ENCODE measurements at places on chromosomes 6 and 20.

- ATAC-seq: no peak
Observed at GRCh38 chr20:11355345-11355744, 562.3 kb upstream of the BTBD3 start.

DNA sequence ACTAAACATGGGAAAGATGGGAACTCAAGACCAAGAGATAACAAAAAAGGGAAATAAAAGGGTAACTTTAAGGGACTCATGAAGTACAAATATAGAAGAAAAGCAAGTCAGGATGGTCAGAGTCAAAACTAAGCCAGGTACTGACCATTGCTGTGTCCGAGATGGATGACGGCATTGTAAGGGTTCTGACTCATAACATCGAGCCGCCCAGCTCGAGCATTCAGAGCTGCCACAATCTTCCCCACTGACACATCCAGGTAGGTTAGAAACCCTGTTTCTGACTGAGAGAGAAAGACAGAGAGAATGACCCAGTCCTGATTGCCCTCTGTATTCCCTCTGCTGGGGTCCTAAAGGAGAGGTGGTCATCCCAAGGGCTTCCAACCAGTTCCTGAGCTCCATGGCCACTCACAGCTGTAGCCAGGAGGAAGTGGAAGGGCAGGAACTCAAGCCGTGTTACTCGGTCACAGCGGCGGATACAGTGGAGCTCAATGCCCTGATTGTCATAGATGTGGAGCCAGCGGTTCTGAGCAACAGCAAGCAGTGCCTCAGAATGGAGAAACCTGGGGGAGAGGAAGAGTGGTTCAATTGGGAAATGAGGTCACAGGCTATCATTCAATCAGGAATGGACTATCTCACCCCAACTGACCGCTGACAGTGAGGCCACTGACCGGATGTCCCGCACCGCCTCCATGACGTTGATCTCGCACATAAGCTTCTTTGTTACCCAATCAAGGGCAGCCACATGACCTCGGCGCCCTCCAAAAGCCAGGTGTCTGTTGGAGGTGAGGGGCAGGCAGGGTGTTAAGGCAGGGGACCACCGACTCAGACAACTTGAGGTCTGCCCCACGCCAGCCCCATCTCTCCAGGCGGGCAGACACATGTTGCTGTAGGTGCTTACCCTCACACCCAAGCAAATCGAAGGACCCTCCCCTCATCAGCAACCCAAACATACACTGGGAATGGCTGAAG lies 1.8 kb downstream of the WDR46 start:
- no peak for ATAC-seq

GRCh38 chr6:4351520-4352321 lies 216.3 kb upstream of the ECI2 start:
- peak; percentile 81 for ATAC-seq

- peak; percentile 78 for ATAC-seq
Observed at GRCh38 chr20:50190251-50191064, at the start of gene CEBPB. CEBPB (plus strand) TSS chr20:50190830; CDS start chr20:50191034, 204 bp downstream.

- ATAC-seq: no peak
Observed at GRCh38 chr6:27863962-27864905, 48.0 kb downstream of the OR2B2 start.

GRCh38 chr20:23436681-23437080 lies 2.8 kb upstream of the CSTL1 start:
- ATAC-seq: no peak

DNA sequence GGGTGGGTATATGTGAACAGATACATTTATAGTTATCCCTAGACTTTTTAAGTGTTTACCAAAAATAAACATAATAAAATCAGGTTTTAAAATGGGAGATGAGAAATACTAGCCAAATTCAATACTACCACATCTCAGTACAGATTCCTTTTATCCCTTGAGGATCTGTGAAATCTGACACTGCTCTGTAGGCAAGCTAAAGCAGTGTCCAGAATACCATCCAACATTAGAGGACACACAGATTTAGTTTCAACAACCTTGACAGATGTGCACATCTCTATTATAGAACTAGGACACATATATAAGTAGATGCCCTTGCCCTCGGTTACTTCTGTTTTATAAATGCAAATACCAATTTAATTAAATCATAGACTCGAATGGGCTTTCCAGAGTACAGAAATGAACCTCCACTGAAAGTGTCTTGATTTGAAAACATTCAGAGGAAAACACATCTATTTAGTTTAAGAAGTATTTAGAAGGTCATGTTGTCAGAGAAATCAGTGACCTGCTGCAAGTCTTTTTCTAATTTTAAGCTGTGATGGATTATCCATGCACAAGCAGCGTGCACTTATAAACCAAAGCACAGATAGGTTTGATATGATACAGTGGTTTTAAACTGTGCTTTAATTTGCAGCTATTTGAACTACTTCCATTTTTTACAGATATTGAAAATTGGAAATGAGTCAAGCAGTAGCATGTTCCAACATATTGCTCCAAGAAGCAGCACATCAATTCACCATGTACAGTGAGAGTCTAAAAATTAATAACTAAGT lies 156.3 kb upstream of the EPHA7 start:
- no peak for ATAC-seq

DNA sequence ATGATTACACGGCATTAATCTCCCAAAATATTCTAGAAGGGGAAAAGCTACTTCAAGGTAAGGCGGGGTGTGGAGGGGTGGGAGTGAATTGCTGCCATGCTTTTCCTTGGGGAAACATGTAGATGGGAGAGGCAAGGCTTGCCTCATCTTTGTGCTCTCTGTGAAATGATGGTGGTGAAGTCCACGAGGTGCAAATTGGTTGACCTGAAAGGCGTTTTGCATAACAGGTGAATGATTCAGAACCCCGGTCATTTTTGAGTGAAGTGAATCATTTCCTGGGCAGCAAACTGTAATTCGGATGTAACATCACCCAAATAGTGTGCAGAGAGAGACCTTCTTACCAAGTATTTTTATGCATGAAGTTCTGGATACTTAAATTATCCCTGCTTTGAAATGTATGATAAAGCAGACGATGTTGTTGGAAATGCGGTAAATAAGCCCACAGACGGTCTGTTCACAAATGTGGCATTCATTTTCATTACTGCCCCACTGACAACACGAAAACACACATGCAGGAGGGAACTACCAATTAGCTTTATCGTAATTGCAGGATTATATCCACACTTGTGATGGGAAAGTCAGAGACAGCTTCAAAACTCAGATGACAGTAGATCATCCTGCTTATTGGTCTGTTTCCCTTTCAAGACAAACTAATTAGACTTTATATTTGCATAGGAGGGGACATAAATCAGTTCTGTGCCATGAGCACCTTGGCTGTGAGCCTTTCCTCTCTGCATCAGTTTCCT lies 3.0 kb downstream of the CDH4 start:
- no peak for ATAC-seq

DNA sequence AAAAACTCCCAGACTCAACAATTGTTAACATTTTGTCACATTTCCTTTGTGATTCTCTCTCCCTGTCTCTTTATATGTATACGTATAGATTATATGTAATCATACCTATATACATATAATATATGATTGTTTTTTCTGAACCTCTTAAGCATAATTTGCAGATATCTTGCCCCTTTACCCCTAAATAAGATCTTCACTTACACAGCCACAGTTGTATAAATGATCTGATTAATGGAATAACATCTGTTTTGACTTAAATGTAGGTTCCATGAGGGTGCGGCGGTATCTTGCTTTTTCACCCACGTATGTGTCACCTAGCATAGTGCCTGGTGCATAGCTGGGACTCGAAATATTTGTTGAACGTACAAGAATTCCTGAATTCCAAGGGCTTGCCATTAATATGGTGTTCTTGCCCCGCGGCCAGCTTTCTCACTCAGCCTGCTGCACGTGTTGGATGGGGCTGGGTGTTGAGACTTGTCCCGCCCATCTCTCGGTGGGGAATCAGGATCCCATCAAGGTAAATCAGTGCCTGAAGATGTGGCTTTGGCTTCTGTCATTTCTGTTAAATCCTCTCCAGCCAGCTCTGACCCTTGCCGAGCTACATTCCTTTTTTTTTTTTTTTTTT lies 10.4 kb upstream of the MANBAL start:
- no peak for ATAC-seq

DNA sequence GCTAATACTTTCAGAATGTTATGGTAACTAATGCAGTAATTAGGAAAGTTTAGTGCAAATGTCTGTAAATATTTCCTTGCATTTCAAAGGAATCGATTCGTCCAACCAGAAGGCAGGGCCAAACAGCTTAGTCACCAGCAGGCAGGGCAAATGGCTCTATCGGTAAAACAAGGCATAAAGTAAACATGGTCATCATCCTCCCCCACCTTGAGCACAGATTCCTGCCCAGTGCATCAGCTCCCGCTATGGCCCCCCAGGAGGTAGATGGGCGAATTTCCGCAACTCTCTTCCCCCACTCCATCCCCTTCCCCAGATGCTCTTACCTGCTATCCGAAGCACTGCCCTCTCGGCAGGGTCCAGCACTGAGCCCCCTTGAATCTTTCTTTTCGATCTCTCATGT lies 103.8 kb upstream of the BEND6 start:
- peak; percentile 31 for ATAC-seq

- ATAC-seq: no peak
Observed at GRCh38 chr6:71388068-71388744, 99.6 kb downstream of the OGFRL1 start.

DNA sequence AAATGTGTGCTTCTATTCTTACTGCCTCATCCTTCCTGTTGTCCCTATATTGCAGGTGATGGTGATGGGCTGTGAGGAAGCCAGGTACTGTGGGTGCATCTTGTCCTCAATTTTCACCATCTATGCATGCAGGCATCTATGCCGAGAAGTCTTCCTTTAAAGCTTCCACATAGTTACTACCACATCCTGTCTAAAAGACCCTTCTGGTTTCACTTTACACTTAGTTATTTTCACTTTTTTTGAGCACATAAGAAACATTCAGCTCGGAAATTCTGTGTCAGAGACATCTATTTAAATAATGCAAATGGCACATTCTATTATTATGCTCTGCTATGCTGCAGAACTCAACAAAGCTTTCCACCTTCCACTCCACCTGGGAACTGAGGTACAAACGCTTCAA lies 28.2 kb upstream of the FABP7 start:
- ATAC-seq: no peak

DNA sequence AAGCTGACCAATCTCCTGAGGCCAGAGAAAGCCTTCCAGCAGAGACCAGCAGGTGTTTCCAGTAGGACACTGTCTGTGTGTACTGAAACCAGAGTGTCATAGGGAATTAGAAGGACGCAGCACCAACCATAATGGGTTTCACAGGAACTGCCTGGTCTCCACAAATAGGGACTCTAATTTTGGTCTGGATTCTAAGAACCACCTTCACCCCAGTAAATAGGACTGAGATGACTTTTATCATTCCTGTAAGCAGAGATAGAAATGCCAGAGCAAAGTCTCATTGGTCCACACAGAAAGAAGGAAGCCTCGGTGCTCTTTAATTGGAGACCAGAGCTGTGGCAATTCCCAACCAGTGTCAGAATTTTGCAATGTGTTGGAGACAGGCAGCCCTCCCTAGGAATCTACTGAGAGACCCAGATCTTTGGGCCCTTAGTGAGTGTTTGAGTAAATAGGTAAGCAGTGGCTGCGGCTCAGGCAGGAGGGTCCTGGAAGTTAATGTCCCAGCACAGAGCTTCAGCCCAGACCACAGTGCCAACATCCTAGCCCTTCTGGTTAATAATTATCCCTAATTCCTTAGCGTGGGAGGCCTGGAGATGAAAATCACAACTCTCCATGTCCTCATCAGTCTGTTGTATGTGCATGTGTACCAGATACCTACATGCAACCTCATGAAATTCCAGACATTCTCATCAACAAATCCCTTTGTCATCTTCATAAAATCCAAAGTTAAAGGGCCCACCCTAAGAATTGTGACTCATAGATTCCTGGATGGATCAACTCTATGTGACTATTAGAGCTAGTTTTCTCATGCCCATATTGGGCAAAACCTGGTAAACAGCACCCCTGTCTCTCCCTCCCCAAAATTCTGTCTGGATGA lies 81.2 kb downstream of the UNC5CL start:
- no peak for ATAC-seq

GRCh38 chr6:66496659-66497058 lies 789.6 kb upstream of the EYS start:
- ATAC-seq: no peak

DNA sequence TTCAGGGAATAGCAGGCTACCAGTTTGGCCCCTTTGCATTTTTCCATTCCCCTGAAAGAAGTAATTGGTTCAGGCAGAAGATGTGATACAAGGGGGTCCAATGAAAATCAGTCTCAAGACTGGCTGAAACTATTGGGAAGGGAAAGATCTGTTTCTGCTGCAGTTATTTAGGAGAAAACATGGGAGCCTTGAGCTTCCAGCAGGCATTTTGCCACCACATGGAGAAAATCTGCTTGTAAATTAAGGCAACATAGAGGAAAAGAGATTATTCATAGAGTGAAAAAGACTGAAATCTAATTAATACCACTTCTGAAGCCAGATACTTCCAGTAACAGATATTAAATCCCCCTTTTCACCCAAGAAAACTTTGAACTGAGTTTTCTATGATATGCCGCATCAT lies 44.2 kb upstream of the SNAP25 start:
- no peak for ATAC-seq

GRCh38 chr6:120411394-120411793 lies 922.9 kb downstream of the TBC1D32 start:
- ATAC-seq: no peak

DNA sequence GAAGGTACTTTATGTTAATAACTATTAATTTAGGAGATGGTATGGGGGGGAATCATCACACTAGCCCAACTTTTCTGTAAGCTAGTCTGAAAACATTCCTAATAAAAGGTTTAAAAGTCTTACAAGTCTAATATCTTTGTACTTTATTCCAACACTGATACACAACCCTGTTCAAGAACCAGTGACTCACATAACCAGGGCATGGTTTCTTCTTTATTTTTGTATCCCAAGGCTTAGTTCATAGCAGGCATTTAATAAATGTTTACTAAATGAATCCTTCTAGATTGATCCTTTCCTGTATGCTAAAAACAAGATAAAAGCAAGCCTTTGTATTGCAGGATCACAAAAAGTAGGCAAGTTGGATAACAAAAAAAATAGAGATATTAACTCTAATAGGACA lies 9.7 kb downstream of the PNISR start:
- ATAC-seq: no peak

DNA sequence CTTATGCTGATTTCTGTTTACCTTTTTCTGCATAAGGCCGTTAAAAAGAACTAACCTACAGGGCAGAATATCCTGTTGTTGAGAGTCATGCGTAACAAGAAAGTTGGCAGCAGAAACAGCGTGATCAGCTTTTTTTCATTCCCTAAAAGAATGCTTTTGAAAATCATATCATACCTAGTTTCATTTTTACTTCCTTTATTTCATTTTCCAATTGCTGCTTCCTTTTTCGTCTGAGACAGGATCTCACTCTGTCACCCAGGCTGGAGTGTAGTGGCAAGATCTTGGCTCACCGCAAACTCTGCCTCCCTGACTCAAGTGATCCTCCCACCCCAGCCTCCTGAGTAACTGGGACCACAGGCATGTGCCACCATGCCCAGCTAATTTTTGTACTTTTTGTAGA lies 4.1 kb downstream of the CALHM6 start:
- peak; percentile 23 for ATAC-seq

DNA sequence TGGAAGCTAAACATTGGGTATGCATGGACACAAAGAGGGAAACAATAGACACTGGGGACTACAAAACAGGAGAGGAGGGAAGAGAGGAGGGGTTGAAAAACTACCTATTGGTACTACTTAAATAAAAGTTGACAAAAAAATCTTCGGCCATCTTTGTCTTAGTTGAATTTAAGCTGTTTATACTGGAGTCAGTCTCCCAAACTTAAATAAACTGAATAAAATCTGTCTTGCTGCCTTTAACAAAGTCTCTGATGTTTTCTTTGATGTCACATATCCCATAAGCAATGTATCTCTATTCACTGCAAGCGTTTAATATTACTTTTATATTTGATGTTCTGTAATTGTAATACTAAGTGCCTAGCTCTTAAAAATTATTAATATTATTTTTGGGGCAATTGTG lies 409.2 kb upstream of the EPHA7 start:
- ATAC-seq: no peak
